ENCODE measurements at places on chromosomes 11 and 22.

DNA sequence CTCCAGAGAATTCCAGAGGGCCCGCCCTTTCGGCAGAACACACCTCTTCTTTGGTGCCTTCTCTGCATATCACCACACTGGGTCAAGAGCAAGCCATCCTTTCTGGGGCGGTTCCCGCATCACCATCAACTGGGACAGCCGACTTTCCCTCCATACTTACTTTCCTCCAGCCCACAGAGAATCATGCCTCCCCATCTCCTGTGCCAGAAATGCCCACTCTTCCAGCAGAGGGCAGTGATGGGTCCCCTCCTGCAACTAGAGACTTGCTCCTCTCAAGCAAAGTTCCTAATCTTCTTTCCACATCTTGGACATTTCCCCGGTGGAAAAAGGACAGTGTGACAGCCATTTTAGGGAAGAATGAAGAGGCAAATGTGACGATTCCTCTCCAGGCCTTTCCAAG lies 157.7 kb downstream of the C11orf91 start:
- no peak for DNase-seq

DNA sequence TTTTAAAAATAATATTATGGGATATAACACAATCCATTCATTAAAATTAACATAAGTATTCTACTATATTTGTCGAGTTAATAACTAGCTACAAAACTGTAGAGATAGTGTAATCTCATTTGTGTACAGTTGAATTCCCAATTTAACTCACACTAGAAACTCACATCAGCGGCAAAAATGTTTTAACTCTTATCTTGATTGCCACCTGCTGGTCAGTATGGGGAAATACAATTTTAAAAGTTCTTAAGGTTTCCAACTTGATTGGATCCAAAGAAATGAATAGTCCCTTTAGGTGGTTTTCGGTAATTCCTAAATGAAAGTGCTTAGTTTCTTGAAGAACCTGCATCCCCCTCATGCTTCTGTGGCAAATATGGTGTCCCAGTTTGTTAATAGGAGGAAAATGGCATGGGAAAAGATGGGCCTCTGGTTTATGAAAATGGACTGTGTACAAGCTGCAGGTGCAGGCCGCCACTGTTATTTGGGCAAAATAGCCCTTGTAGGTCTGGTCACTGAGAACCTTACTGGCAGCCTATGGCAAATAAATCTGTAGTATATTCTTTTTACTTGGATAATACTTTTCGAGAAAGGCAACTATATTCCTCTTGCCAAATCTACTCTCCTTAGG lies 33.7 kb upstream of the SLC17A6 start:
- DNase-seq: no peak

DNA sequence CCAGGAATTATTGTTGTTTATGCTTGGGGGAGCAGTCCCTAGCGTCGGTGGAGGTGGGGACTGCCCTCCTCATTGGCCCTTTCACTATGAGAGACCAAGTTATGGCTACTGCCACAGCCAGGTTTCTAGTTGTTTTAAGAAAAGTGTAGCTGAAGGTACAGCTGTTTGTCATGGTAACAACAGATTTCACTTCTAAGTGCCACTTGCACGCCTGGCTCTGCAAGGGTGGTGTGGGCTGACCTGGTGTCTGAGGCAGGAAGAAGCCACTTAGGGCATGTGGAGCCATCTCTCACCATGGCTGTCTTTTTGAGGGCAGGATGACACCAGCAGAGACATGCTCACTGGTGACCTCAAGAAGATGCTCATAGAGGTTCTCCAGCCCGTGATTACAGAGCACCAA lies 46.3 kb upstream of the MPEG1 start:
- no peak for DNase-seq

DNA sequence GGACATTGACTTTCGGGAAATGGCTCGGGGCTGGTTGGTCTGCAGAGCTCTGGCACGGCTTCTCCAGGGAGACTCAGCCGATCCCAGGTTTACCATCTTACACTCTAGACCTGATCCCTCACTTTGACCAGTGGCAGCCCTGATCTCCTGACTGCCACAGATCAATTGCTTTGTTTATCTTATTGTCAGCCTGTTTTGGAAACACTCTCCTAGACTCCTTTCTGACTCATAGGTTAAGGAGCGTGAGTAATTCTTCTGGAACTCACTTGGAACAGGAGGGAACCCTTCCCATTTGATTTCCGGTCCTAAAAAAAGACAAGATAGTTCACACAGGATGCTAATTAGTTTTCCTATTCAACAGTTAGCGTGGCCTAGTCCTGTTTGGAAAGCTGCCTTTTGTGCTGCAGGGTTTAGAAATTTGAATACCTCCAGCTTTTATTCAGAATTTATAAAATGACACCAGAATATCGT lies 16.0 kb upstream of the BMAL1 start:
- DNase-seq: no peak

GRCh38 chr11:120235024-120235628 lies 4.8 kb upstream of the POU2F3 start:
- DNase-seq: no peak

- peak; percentile 60 for DNase-seq
These were observed 60.5 kb downstream of the CD82 start for GRCh38 chr11:44625759-44626523.

DNA sequence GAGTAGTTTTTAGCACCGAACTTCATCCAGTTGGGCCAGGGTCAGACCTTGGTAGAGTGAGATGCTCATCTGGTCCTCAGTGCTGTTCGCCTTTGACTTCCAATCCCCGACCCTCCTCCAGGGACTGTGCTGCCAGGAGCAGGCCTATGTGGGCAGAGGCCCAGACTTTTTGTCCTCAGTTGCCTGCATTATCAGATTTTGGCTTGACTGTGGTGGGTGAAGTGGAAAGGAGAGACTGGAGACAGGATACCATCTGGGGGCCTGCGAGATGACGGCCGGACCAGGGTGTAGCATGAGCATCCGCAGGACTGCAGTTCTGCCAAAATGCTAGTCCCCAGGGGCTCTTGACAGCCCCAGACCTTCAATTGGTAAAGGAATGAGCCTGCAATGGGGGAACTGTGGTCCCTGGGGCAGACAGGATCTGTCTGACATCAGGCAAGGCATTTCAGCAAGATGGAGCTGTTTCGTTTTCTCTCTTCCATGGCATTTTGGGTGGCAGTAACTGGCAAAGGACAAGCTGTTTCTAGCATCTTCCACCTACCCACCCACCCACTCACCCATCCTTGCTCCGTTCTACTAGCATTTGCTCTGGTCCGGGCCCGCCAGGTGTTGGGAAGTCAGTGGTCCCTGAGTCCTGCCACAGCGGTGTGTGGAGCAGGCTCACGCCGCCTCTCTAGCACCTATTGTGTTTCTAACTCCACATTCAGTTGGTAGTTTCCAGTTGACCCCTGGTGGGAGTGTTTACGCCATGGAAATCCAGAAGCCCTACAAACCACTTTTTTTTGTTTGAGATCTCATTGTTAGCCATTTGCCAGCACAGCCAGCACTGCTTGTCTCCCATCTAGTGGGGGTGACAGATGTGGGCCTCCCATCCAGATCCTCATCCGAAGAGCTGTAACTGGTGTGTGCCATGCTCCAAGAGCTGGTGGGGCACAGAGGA lies 53.5 kb downstream of the OTOG start:
- DNase-seq: no peak

DNA sequence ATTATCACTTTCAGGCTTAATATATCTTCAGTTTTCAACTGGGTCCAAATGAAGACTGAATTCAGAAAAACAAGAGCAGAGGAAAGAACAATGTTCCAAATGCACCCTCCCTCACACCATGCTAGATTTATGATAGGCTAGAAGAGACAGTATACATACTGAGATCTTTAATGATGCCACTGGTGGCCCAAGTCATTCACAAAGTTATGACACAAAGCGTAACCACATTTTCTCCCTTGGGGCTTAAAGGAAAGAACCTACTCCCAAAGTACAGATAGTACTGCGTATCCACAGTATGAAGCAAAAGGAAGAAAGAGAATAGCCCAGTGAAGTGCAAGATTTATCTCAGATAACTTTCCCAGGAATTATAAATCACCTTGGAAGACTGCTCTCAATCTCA lies 10.9 kb upstream of the SOX6 start:
- DNase-seq: no peak

- DNase-seq: peak; percentile 80
These were observed 320 bp downstream of the CLTCL1 start for GRCh38 chr22:19291218-19291579.

GRCh38 chr11:64969209-64969608 lies 2.7 kb downstream of the MAJIN start:
- no peak for DNase-seq

GRCh38 chr11:20342347-20343141 lies 21.0 kb upstream of the HTATIP2 start:
- DNase-seq: no peak

DNA sequence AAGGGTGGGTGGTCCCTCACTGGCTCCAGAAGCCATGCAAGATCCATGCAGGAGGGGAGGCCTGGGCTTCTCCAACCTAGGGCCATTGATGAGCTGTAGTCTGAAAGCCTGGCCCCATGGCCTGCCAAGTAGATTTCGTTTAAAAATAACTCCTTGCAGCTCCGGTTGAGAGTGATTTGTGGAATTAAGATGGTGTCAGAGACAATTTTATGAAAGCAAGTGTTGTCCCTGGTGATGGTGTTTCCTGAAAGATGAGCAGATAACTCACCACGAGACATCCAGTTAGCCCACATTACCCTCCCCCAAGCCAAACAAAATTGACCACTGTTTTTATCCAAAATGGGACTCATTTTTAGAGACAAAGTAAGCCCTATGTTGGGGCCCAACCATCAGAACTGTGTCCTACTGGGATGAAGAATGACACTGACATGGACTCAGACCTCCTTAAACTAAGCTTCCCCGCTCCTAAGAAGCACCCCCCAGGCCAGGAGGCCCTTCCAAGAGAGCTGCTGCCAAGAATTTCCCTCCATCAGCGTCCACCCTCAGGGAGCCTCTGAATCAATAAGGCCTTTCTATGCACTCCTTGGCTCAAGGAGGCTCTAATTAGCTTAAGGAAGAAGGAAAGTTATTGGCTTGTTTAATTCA lies 174.2 kb upstream of the NCAM1 start:
- DNase-seq: no peak

GRCh38 chr11:111514216-111515031 lies at the start of gene HOATZ:
HOATZ (plus strand) TSS chr11:111514778; CDS start chr11:111514785, 7 bp downstream.
- no peak for DNase-seq

DNA sequence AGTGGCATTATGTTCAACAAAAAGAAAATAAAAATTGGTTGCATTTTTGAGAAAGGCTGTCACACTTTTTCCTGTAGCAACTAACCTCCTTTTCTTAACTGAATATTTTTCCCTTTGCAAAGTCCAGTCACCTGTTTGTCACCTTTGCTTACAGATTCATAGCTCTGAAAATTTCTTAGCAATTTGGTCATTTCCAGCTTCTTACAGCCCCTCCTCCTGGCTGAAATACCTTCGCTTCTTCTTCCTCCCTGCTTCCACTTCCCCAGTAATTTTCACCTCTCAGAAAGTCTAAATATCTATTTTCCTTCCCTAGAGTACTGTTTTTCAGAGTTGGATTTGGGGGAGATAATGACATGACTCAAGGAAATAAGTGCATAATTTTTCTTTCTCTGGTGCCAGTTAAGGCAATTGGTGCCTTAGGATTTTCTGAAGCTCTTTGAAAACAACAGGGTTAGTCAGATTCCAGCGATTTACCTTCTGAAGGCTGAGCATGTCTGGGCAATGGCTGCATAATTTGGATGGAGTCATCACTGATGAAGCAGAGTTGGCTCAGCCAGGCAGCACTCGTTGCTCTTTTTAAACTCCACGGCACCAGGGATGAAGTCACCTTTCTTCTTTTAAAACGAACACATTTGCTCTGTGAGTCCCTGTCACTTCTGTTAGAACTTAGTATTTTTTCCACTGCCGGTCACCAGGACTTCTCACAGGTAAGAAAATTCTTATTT lies 62.1 kb upstream of the AMOTL1 start:
- no peak for DNase-seq

- no peak for DNase-seq
These were observed 150.9 kb downstream of the TBC1D22A start for GRCh38 chr22:46913351-46913750.

DNA sequence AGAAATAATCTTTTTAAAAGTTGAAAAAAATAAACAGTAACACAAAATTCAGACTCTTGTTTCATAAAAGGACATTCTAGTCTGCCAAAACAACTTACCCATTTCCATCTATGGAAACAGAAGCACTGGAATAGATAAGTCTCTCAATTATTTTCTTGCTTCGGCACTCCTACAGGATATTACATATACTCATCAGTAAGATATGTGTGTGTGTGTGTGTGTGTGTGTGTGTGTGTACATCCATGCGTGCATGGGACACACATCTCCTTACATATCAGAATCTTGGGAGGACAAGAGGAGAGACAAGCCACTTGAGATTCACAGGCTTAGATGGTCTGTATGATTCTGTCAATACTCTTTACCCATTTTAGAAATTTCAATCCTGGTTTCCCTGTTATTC lies 144.6 kb downstream of the ATG16L2 start:
- DNase-seq: no peak

- DNase-seq: no peak
These were observed 124.6 kb downstream of the GRIA4 start for GRCh38 chr11:105734426-105734825.

DNA sequence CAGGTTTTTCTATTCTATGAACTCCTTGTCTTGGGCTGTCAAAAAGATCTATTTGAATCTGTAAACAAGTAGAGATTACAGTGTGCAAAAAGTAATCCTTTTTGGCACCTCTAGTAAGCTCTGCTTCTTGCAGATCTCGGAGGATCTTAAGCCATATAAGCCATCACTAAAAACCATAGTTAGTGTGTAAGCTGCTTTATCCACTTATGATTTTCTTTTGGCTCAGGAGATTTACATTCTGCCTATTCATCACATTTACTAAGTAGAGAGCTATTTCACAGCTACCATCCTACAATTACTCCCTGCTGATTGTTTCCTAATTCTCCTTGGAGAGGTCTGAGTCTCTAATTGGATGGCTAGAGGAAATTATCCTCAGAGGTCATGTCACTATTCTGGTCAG lies 385.7 kb downstream of the AASDHPPT start:
- no peak for DNase-seq

DNA sequence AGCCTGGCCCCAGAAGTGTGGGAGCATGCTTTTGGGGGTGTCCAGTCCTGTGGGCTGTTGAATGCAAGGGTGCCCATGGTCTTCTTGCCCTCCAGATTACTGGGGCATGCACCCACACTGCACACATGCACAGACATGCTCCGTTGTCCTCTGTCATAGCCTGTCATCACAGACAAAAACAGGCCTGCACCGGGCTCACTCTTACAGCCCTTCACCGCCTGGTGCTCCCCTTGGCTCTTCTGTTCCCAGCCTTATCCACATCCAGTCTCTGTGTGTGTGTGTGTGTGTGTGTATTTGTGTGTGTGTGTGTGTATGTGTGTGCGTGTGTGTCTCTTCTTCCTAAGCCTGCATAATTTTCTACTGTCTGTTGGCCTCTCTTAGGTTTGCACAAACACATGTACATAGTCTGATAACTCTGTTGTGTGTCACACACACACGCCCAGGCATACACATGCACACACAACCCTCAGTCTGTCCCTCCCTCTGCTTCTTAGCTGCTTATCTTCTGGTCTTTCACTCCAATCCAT lies 23.4 kb upstream of the NECTIN1 start:
- no peak for DNase-seq

Data from suprapubic skin (tissue), 4 donors.